Activated naive CD4-positive, alpha-beta T cell treated with anti-CD3 and anti-CD28 coated beads, Interleukin-2, amount 50 U/mL, for 72 hours (primary cell): ENCODE measurements at places on chromosomes 5 and 9. TPM values are rescaled to one million over a fixed set of nuclear protein-coding genes. Genes with fewer than 3 reads are reported as not detected.

Gene ORM2
- total RNA-seq: not detected

Gene STC2
- total RNA-seq: 39.5 TPM

Gene MARVELD2
- total RNA-seq: 0.39 TPM

Gene RBM22
- total RNA-seq: 62.0 TPM
